Neural crest cell (in vitro differentiated cells): ENCODE measurements at places on chromosomes 1 and 21.
A peak's percentile ranks its signal among the peaks of the same experiment; 100 is the strongest.

DNA sequence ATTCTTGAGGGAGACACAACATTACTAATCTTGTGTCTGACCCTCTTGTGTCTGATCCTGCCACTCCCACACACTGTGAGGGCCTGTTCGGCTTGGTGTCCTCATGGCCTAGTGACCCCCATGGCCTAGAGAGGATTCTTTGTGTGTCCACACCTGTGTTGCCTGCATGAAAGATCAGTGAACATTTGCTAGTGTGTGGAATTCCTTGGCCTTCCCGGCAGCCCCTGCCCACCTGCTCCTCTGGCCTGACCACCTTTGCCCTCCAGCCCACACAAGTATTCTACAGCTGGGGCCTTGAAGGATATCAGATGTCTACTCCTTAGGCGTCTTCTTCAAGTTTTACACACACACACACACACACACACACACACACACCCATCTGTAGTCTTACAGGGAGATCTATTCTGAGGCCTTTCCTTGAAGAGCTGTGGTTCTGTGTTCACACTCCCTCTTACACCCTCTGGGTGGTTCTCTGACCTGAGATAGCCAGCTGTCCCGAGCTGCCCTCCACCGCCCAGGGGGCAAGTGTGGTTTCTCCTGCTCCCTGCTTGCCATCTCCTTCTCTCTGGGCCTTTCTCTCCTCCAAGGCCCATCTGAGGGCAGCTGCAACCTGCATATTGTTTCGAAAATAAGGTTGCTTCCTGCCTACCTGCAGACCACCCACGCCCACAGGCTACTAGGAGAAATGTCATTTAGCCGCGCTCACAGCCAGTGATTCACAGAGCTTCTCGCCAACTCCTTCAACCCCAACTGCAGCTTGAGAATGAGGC is 45.4 kb downstream of the CD247 start:
- peaks cover 3% of the 10 kb centered on the region for H3K27me3 ChIP-seq
- H3K36me3 ChIP-seq, result peaks cover 3% of the 10 kb centered on the region
- no peak for DNase-seq
- H3K4me3 ChIP-seq, result no peak overlapping the region

- no peak overlapping the region for H3K27ac ChIP-seq
- no peaks in the 10 kb centered on the region for H3K27me3 ChIP-seq
- no peak overlapping the region for H3K4me3 ChIP-seq
- H3K36me3 ChIP-seq, result peaks cover 4% of the 10 kb centered on the region
- DNase-seq, result no peak
Observed at GRCh38 chr1:42484382-42484781, 21.3 kb downstream of the CCDC30 start.

DNA sequence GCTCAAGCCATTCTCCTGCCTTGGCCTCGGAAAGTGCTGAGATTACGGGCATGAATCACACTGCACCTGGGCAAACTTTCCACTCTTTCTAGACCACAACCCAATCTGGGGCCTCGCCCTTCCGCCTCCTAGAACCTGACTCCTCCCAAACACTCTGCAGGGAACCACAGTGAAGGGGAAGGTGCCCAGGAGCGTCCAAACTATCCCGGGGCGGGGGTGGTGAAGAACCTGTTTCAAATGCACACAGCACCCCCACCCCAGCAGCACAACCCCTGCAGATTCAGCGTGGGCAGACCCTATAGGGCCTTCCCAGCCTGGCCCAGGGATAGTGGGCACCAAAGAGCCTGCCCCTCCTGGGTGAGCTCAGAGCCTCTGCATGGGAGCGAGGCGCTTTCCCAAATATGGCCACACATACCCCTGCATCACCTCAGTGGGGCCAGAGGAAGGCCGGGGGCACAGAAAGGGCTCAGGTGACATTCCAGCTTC is 86.9 kb downstream of the STUM start:
- no peak overlapping the region for H3K27ac ChIP-seq
- H3K4me3 ChIP-seq, result no peak overlapping the region
- peaks cover 18% of the 10 kb centered on the region for H3K4me1 ChIP-seq
- H3K27me3 ChIP-seq, result no peaks in the 10 kb centered on the region
- DNase-seq, result no peak
- H3K36me3 ChIP-seq, result no peaks in the 10 kb centered on the region

DNA sequence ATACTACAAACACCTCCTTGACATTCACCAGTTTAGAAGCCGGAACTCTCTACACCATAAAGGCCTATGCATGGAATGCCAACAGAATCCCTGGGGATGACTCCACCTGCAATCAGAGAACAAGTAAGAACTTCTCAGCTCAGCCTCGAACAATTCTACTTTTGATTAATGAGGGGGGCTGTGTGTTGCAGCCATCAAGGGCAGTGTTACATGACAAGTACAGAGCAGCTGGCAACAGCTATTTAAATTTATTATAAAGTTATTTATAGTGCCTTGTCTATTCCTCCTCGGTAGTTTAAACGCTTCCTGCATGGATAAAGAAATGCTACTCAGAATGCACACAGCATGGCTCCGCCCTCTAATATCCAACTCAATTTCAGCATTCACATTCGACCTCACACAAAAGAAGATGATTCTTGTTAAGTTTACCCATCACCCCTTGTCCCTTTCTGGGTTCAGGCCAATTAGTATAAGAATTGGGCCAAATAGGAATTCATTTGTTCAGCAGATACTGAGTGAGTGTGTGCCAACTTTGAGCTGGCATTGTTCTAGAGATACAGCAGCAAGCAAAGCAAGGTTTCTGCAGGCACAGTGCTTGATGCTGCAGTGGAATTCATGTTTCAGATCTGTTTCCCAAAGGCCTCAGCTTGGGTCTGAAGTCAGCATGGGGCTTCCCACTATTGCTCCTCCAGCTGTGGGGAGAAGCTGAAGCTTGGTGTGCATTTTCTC is 6.4 kb downstream of the FNDC7 start:
- no peak overlapping the region for H3K4me3 ChIP-seq
- H3K36me3 ChIP-seq, result no peaks in the 10 kb centered on the region
- H3K27me3 ChIP-seq, result no peaks in the 10 kb centered on the region

DNA sequence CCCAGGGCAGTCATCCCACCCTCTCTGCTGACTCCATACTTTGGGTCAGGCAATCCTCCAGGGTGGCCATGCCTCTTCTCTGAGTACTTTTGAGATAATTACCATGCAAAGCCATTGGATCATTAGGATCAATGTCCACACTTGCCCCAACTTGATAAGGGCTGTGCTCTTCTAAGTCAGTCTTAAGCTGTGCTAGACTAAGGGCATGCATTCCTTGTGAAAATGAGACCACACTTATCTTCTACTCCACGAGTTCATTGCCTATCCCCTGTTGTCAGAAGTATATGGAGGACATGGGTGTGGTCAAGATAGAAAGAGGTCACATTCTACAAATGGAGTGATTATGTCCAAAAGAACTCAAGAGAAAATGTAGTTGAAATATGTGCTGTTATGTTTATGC is 18.9 kb upstream of the SSX2IP start:
- peaks cover 1% of the 10 kb centered on the region for H3K27me3 ChIP-seq
- H3K4me3 ChIP-seq, result no peak overlapping the region
- H3K4me1 ChIP-seq, result no peaks in the 10 kb centered on the region
- DNase-seq, result no peak
- no peaks in the 10 kb centered on the region for H3K36me3 ChIP-seq

GRCh38 chr1:110638058-110638457 is 31.9 kb upstream of the KCNA2 start:
- H3K27me3 ChIP-seq, result peaks cover 51% of the 10 kb centered on the region
- no peak overlapping the region for H3K4me3 ChIP-seq
- no peaks in the 10 kb centered on the region for H3K36me3 ChIP-seq
- H3K4me1 ChIP-seq, result no peaks in the 10 kb centered on the region

GRCh38 chr1:188719735-188720134 is 1757.9 kb downstream of the BRINP3 start:
- H3K4me1 ChIP-seq, result no peaks in the 10 kb centered on the region
- no peak for DNase-seq
- no peaks in the 10 kb centered on the region for H3K36me3 ChIP-seq
- no peak overlapping the region for H3K27ac ChIP-seq

DNA sequence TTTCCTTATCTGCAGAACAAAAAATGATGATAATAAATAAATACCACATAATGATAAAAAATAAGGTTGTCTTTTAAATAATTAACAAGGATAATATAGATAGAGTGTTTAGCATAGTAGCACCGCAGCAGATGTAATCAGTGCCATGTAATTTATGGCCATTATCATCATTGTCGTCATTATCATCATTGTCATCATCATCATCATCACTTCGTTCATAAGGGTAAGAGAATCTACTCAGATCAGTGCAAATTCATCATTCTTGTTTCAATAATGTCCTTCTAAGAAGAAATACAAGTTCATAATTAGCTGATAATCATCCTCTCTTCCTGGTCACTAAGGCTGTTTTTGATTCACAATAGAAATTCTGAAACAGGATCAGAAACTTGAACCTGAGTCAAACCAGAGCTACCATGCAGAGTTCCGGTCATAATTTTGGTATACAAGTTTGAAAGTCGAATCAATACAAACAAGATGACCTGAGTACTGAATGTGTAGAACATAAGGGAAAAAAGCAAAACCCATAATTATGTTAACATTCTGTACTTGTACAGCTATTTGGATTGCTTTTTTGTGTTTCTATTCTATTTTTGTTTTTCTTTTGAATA is 172.0 kb downstream of the LRRC40 start:
- no peak overlapping the region for H3K4me3 ChIP-seq
- no peak for DNase-seq
- no peaks in the 10 kb centered on the region for H3K27me3 ChIP-seq
- peaks cover 4% of the 10 kb centered on the region for H3K36me3 ChIP-seq
- H3K4me1 ChIP-seq, result peaks cover 4% of the 10 kb centered on the region

DNA sequence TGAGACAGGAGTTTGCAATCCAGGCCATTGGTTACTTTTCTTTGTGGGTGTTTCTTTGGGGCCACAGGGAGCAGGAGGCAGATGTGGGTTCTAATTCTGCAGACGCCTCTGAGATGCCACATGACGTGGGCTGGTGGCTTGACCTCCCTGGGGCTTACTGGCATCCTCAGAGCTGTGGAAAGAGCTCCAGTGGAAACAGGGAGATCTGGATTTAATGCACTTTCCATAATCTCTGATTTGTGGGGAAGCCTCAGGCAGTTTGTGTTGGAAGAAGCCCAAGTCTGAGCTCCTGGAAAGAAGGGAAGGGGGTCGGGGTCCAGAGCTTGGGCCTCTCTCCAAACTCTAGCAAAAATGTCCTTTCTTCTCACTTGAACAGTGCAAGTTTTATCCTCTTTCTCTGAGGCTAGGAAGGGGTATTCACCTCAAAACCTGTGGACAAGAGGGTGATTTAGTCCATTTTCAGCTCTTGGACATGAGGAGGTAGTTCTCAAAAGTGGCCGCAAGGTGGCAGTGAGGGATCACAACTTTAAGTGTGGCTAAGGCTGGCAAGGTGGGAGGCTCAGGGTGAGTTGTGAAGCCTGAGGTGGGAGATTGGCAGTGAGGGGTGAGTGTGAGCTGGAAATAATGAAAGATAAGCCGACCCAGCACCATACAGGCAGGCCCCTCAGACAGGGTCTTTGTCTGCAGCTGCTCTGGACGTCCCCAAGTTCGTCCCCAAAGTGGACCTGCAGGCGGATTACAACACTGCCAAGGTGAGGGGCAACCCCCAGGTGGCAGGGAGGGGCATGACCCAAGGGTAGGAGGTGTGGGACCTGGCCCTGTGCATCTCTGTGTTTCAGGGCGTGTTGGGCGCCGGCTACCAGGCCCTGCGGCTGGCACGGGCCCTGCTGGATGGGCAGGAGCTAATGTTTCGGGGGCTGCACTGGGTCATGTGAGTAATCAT is 9.2 kb downstream of the IKBKE start:
- H3K4me1 ChIP-seq, result peaks cover 5% of the 10 kb centered on the region
- H3K36me3 ChIP-seq, result no peaks in the 10 kb centered on the region
- H3K4me3 ChIP-seq, result peak overlapping the region; percentile 8

- DNase-seq, result no peak
- H3K4me3 ChIP-seq, result no peak overlapping the region
- no peaks in the 10 kb centered on the region for H3K27me3 ChIP-seq
- H3K36me3 ChIP-seq, result no peaks in the 10 kb centered on the region
Observed at GRCh38 chr1:8625981-8626898, 191.2 kb downstream of the RERE start.

- no peaks in the 10 kb centered on the region for H3K27me3 ChIP-seq
- no peaks in the 10 kb centered on the region for H3K4me1 ChIP-seq
- H3K36me3 ChIP-seq, result no peaks in the 10 kb centered on the region
- H3K4me3 ChIP-seq, result no peak overlapping the region
Observed at GRCh38 chr1:115073298-115074087, 15.8 kb downstream of the TSPAN2 start.

DNA sequence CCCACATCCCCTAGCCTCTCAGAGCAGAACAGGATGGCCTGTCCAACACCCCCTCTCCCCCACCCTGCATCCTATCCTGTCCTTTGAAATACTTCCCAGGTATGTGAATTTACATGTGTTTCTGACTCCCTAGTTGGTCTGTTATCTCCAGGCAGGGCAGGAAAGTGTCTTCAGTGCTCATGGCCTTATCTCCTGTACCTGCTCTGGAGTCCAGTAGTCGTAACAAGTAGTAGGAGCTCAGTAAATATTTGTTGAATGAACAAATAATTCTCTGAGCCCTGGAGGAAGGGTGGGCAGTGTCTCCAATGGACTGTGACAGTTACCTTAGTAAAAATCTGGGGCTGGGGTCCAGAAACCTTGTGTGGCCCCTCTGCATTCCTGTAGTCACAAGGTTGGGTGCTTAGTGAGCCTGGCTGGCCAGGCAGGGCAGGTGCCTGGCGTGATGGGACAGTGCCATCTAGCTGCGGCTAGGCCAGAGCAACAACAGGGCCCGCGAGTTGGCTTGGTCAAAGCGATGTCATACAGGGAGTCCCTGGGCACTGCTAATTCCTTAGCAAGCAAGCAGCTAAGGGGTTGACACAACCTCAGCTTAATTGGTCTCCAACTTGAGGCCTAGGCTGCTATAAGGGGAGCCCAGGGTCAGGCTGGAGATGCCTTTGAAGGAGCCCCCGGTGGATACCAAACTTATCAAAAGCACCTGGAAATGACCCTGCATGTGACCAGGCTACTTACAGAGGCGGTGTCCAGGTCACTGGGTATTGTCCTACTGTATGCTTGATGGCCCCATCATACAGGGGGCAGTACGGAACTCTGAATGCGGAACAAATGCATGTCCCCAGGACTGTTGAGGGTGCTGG is 89.0 kb upstream of the PPM1J start:
- no peak overlapping the region for H3K4me3 ChIP-seq
- peak overlapping the region; percentile 19 for H3K27ac ChIP-seq
- H3K27me3 ChIP-seq, result no peaks in the 10 kb centered on the region
- no peaks in the 10 kb centered on the region for H3K36me3 ChIP-seq
- DNase-seq, result peak; percentile 58

- H3K4me3 ChIP-seq, result no peak overlapping the region
- peak overlapping the region; percentile 54 for H3K27ac ChIP-seq
- no peaks in the 10 kb centered on the region for H3K27me3 ChIP-seq
- no peak for DNase-seq
- no peaks in the 10 kb centered on the region for H3K4me1 ChIP-seq
- H3K36me3 ChIP-seq, result no peaks in the 10 kb centered on the region
Observed at GRCh38 chr1:187696073-187696472, 867.3 kb downstream of the PLA2G4A start.

DNA sequence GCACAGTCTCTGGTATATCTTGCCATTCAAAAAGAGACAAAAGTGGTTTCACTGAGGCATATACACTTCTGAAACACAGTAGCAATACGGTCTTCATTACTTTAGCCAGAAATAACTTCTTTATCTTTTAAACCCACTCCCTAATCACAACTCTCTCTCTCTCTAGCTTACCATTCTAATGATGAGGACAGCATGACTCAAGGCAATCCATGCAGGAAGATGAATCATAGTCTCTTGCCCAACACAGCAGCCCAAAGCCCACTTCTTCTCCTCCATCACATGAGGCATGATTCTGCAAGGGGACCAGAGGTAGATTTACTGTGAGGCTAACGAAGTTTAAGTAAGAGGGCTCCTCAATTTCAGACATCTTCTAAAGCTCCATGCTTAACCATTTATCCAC is 285.0 kb upstream of the NR5A2 start:
- no peak overlapping the region for H3K27ac ChIP-seq
- H3K4me3 ChIP-seq, result no peak overlapping the region
- no peaks in the 10 kb centered on the region for H3K36me3 ChIP-seq
- peaks cover 5% of the 10 kb centered on the region for H3K4me1 ChIP-seq
- no peak for DNase-seq
